Caco-2 (cell line): ENCODE measurements at places on chromosomes 1 and 21. TPM values are rescaled to one million over a fixed set of nuclear protein-coding genes. Genes with fewer than 3 reads are reported as not detected.

FCRLB gene
- 0.29 and 0.30 TPM in 2 replicates for total RNA-seq

GUCA2A gene
- 24.1 and 28.8 TPM in 2 replicates for total RNA-seq

UBIAD1 gene
- total RNA-seq, result 13.9 and 17.0 TPM in 2 replicates

UBXN10 gene
- 0.05 and 0.07 TPM in 2 replicates for total RNA-seq

FABP3 gene
- 12.1 and 13.0 TPM in 2 replicates for total RNA-seq

HCRTR1 gene
- total RNA-seq, result not detected in 2 replicates

AGPAT3 gene
- total RNA-seq, result 61.8 and 65.5 TPM in 2 replicates

GOLT1A gene
- total RNA-seq, result 20.4 and 25.9 TPM in 2 replicates

CTSK gene
- total RNA-seq, result 2.7 and 3.2 TPM in 2 replicates

- H3K4me3 ChIP-seq, result no peak overlapping the region
- H3K27ac ChIP-seq, result peak overlapping the region; percentile 63
- H3K27me3 ChIP-seq, result no peaks in the 10 kb centered on the region
- DNase-seq, result no peak
- peaks cover 17% of the 10 kb centered on the region for H3K4me1 ChIP-seq
Observed at GRCh38 chr1:53342735-53343470, 15.0 kb upstream of the LRP8 start.

- no peak overlapping the region for H3K4me3 ChIP-seq
- H3K36me3 ChIP-seq, result no peaks in the 10 kb centered on the region
- no peak overlapping the region for H3K27ac ChIP-seq
Observed at GRCh38 chr1:101119289-101119688, 93.7 kb upstream of the DPH5 start.

- DNase-seq, result no peak
- no peaks in the 10 kb centered on the region for H3K27me3 ChIP-seq
- no peaks in the 10 kb centered on the region for H3K36me3 ChIP-seq
- H3K27ac ChIP-seq, result no peak overlapping the region
Observed at GRCh38 chr1:226475142-226475511, 67.2 kb upstream of the PARP1 start.

DNA sequence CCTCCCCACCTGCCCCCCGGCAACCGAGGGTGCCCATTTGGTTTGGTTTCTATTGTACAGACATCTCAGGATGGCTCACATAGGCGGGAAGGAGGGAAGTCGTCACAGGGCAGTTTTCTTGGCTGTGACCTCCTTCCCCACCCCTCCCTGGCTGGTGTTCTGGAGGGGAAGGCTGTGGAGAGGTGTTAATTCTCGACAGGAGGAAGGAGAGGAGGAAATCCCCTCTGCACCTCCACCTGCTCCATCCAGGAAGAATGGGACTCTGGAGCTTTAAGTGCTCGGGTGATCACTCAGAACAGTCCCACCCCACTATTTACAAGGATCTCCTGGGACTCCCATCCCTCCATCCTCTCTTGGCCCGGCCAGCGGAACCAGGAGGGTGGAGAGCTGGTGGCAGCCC is 7.6 kb downstream of the MEX3A start:
- H3K27me3 ChIP-seq, result no peaks in the 10 kb centered on the region
- DNase-seq, result no peak
- H3K4me1 ChIP-seq, result no peaks in the 10 kb centered on the region
- peaks cover 1% of the 10 kb centered on the region; the same call in 1 of the 2 replicates for H3K36me3 ChIP-seq
- no peak overlapping the region for H3K27ac ChIP-seq
- H3K4me3 ChIP-seq, result no peak overlapping the region

- H3K4me1 ChIP-seq, result no peaks in the 10 kb centered on the region
- no peak overlapping the region for H3K27ac ChIP-seq
- no peak overlapping the region for H3K4me3 ChIP-seq
Observed at GRCh38 chr1:33408093-33408436, 22.8 kb downstream of the PHC2 start.

GRCh38 chr1:94542088-94542870 is 720 bp upstream of the F3 start:
- peaks cover 18% of the 10 kb centered on the region for H3K4me1 ChIP-seq
- no peak for DNase-seq
- H3K27me3 ChIP-seq, result no peaks in the 10 kb centered on the region
- no peaks in the 10 kb centered on the region for H3K36me3 ChIP-seq

GRCh38 chr1:205879974-205880373 is 30.0 kb upstream of the PM20D1 start:
- no peak overlapping the region for H3K27ac ChIP-seq
- DNase-seq, result no peak
- no peaks in the 10 kb centered on the region for H3K27me3 ChIP-seq
- no peaks in the 10 kb centered on the region for H3K4me1 ChIP-seq
- H3K36me3 ChIP-seq, result no peaks in the 10 kb centered on the region

GRCh38 chr1:57686306-57686705 is 262.4 kb upstream of the DAB1 start:
- no peak overlapping the region for H3K27ac ChIP-seq
- no peak for DNase-seq
- no peak overlapping the region for H3K4me3 ChIP-seq
- H3K27me3 ChIP-seq, result no peaks in the 10 kb centered on the region
- no peaks in the 10 kb centered on the region for H3K36me3 ChIP-seq

GRCh38 chr1:9633493-9633892 is 18.0 kb upstream of the PIK3CD start:
- H3K27ac ChIP-seq, result no peak overlapping the region
- no peaks in the 10 kb centered on the region for H3K4me1 ChIP-seq
- H3K36me3 ChIP-seq, result no peaks in the 10 kb centered on the region
- no peaks in the 10 kb centered on the region for H3K27me3 ChIP-seq

DNA sequence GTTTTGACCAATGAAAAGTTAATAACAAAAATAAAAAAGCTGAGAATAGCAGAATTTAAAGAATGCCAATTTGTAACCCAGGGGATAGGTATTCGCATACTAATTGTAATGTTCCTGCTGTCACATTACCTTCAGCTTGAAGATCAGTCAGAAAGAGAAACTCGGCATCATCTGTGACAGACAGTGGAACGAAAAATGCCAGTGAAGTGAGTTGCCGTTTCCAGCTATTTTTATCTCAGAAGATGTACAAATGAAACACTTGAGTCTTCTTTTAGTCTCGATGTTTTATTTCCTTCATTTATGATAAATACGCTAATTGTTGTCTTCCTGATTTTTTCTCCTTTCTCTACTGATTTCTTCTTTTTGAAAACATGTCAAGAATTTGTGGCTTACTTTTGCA is 26.1 kb downstream of the RGS21 start:
- H3K27ac ChIP-seq, result no peak overlapping the region
- H3K4me1 ChIP-seq, result no peaks in the 10 kb centered on the region
- no peak overlapping the region for H3K4me3 ChIP-seq
- DNase-seq, result no peak
- no peaks in the 10 kb centered on the region for H3K36me3 ChIP-seq
- no peaks in the 10 kb centered on the region for H3K27me3 ChIP-seq
